Transverse colon (tissue), 4 donors: ENCODE measurements at places on chromosomes 16 and 17.

GRCh38 chr16:27748868-27749546 is 199.1 kb downstream of the KATNIP start:
- peak; percentile 67 for DNase-seq

- peak; percentile 73 for DNase-seq
Measured at GRCh38 chr16:4679850-4680636, 13.3 kb upstream of the NUDT16L1 start.

GRCh38 chr16:81212830-81213465 is 25.5 kb upstream of the BCO1 start:
- DNase-seq: no peak

- DNase-seq: no peak
Measured at GRCh38 chr17:44997733-44998520, 29.8 kb upstream of the C1QL1 start.

DNA sequence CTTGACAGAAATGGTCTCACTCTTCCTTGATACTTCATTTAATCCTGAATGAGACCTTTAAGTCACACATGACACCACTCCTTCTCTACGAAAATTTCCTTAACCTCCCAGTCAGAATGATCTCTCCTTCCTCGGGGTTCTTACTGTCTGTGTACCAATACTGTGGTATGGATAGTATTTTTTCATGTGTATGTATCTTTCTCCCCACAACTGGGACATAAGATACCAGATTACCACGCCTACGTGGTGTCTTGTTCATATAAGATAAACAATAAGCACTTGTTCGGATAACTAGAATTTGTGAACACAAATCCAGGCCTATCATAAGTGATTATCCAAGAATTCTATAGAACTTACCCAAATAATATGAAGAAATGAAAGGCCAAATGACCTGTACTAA is 11.3 kb downstream of the NUP88 start:
- DNase-seq: no peak

GRCh38 chr16:89404561-89404960 is 85.8 kb downstream of the ANKRD11 start:
- DNase-seq: peak; percentile 46

DNA sequence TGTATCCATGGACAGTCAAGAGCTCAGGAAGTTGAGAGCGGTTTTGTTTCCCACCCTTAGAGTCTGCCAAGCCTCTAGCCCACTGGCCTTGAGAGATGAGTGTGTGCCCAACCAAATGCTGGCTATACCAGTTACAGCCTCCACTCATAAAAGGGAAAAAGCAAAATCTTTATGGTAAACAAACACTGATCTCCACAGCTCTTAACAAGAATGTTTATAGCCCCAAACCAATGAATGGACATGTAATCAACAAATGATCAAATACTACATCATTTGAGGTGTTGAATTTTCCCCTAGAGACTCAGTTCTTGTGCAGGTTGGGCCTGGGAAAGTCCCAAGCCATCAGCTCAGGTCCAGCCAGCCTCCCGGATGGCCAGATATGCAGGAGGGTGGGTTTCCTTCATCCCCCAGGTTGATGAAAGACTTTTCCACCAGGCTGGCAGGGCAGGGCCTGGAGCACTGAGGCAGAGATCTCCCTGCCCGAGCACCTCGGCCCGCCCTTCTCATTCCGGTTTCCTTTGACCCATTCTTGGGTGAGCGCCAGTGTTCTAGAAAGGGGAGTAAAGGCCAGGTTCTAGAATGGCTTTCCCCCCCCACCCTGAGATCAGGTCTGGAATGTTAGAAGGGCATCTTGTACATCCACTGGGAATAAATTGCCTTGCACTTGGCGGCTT is 3.9 kb upstream of the EFTUD2 start:
- DNase-seq: no peak

DNA sequence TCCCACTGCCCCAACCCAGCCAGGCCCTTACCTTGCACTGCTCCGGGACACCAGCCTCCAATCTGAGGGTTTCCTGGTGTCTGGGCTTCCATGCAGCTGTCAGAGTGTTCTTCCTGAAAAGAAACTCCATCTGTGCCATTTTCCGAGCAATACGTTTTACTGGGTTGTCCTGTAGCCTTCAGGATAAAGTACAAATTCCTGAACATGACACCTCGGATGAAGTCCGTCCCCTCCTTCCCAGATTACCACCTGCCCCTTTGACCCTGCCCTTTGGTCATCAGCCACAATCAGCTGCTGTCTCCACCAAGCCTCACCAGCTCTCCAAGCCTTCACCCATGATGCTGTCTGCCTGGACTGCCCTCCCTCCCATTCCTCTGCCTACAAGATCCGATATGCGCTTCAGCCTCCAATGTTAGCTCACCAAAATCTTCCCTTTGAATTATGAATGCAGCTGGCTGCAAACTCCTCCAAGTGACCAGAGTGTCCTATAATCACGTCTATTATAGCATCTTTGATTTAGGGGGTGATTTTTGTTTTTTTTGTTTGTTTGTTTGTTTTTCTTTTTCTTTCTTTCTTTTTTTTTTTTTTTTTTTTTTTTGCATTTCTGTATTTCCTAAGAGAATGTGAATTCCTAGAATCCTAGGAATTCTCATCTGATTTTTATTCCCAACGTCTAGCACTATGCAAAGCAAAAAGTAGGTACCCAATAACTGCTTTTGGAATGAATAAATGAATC is 60.6 kb upstream of the KIFC3 start:
- DNase-seq: peak; percentile 24

DNA sequence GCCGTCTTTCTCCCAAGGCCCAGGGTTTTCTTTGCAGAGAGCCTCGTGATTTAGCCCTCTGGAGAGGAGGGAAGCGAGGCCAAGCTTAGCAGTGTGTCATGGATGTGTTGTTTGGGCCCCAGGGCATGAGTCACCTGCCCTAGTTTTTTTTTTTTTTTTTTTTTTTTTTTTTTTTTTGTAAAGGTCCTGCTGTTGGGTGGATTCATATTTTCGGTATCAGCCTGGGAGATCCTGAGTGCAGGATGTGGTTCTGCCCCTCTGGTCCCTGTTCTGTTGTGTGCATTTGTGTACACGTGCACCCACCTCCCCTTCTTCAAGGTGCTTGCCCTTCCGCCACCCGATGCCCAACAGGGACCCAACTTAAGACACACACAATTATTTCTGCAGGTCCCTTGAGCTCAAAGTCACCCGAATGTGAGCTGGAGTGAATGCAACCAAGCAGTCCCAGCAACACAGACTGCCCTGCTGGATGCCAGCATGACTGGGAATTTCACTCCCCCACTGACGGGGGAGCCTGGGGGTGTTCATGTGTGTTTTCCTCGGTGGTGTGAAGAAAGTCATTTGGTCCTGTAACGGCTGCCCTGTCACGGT is 265.8 kb upstream of the TNRC6C start:
- DNase-seq: no peak

GRCh38 chr17:57779706-57780105 is 34.6 kb upstream of the CCDC182 start:
- DNase-seq: no peak

GRCh38 chr17:72031219-72031884 is 89.5 kb upstream of the SOX9 start:
- DNase-seq: no peak
